ENCODE measurements at places on chromosomes 16 and 17.

DNA sequence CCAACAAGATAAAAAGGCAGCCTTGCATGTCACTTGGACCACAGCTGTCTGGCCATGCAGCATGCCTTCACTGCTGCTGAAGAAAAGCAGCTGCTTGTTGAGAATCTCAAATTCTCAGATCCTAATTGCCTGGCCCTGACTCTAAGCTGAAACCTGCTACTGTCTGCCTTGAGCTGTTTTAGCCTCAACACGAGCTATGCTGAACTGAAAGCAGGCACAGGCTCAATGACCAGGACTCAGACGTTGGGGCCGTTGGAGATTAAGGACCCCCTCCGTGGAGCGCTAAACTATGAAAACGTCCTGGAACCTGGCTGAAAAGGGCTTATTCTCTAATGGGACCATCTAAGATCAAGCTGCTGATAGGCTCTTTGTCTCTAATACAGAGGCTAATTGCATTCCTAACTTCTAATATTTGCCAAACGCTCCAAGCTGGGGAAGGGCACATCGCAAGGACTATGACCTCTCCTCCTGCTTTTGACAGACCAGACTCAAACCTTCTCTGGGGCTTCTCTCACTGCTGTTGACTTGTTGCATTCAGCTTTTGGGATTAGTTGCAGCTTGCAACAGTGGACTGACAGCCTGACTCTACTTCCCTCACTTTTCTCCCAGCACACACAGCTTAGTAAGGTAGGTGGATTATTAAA is 4.6 kb upstream of the PLK1 start:
- DNase-seq: no peak

- no peak for DNase-seq
These were observed 117.2 kb downstream of the XYLT1 start for GRCh38 chr16:17353561-17353960.

DNA sequence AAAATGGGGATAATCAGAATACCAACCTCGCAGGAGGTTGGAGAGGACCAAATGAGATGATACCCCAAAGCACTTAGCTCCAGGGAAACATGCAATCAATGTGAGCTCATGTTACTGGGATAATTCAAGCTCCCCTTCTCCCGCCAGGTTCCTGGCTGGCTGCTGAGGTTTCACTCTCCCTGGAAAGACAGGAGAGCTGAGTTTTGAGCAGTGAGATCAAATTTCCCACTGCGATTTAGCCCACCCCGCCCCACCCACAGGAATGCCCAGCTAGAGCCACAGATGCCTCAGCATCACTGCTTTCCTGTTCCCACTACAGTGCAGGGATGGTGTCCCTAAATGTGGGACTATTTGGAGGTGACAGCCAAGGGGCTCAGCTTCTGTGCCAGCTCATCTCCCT is 56.7 kb downstream of the ZNF423 start:
- no peak for DNase-seq

DNA sequence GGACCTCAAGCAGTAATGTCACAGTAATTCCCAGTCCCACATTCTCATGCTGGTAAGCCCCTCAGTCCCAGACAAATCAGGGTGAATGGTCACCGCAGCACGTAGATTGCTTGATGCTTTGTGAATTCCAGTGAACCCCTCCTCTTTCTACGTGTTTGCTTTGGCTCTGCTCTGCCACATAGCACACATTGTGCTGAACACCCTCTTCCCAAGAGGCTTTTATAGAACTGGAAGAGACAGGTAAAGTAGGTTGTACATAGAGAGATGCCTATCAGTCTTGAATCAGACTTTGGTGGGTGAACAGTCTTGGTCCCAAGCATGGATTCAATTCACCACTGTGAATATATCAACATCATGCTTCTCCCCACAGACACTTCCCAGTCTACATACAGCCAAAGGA is 579 bp upstream of the KRTAP9-6 start:
- no peak for DNase-seq

DNA sequence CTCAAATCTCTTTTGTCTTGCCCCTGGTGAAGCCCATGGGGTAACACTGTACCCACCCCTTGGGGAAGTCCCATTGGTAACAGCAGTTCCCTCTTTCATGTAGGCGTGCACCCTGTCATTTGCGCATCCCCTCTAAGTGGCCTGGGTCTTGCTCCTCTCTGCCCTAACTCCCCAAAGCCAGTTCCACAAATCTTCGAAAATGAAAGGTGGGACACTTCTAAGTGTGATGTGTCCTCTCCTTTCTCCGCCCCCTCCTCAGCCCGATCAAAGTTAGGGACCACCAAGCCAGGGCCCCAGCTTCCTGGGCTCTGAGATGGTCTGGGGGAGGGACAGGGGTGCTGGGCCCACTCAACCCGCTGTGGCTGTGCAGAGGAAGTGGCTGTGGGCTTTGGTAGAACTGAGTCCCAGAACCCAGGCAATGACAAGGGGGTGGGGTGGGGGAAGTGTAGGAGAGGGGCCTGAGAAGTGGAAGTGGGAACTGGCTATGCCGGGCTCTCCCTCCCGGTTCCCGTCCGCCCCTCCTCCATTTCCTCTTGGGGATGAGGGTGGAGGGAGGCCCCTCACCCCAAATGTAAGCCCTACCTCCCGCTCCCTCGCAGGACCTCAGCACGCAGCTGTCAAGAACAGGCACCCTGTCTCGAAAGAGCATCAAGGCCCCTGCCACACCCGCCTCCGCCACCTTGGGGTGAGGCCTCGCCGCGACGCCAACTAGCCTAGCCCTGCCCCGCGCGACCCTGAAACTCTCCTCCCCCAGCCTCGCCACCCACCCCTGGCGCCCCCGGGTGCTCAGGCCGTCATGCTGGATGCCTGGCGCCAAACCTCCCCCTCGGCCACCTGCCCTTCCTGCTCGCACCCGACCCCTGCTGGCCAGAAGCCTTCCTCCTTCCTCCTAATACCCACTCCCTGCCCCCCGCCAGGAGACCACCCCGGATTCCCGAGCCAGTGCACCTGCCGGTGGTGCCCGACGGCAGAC is 8.7 kb downstream of the ABI3 start:
- DNase-seq: no peak

GRCh38 chr16:88333848-88334777 is 48.6 kb upstream of the ZNF469 start:
- DNase-seq: no peak

GRCh38 chr17:76493505-76494167 is 7.6 kb downstream of the RHBDF2 start:
- DNase-seq: no peak

- no peak for DNase-seq
These were observed 3.1 kb upstream of the TNFSF13 start for GRCh38 chr17:7555320-7555948.

GRCh38 chr16:67413978-67414911 is 2.0 kb downstream of the ZDHHC1 start:
- no peak for DNase-seq

DNA sequence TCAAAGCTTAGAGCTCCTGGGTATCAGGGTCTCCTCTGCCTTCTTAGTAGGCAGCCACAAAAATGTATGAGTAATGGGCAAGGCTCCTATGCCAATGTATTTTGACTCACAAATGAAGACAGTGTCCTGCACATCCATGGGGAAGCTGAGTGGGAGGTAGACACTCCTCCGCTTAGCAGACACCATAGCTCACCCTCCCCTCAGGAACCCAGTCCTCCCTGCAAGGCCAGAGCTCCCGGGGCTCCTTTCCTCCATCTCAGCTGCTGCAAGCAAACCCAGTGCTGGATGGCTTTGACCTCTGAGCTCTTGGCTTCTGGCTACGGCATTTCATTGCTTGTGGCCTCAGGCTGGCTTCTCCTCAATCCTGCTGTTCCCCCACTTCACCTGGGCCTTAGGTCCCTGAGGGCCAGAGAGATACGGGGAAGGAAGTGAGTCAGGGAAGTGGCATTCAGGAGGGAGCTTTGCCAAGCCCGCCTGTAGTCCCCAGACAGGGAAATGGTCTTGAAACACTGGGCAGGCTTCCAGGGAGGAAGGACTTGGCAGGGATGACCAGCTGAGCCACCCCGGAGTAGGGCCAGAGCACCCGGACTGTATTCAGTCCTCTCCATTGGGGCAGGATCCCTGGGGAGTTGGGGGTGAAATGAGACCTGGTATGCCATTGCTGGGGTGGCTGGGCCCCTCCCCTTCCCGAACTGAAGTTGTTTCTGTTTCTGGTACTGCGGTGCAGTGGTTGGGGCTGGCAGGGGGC is 4.5 kb downstream of the ABCC3 start:
- DNase-seq: peak; percentile 15

GRCh38 chr17:27980043-27980442 is 62.4 kb upstream of the NLK start:
- no peak for DNase-seq

DNA sequence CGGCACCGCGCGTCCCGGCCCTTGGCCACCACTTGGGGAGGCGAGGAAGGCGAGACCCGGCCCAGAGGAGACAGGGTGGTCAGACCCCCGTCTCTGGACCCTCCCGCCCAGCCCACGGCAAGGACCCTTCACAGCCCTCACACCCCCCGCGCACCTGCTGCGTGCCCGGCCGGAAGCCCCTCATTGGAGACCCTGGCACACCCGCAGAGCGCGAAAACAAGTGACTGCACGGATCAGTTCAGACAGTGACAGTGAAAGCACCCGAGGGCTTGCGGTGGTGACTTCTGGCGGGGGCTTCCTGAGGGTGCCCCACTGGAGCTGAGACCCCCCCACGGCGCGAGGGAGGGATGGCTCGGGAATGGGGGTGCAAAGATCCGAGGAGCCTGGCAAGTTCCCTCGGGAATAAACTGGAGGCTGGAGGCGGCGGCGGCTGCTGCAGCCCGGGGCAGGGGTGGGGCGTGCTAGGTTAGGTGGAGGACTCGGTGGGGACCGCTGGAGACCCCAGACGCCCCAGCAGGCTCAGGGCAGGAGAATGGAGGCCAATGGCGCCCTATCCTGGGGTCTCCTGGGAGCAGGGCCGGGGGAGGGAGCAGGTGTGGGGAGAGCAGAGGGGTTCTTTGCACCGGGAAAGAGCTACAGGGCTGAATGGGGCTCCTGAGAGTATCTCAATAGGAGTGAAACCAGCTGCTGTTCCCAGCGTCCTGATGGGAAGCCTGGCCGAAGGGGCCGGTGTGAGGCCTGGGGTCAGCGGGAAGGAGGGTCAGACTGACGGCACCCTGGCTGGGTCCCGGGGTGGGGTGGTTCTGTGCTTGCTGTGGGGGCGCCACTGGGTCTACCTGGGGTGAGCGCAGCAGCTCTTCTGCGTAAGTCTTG is 824 bp upstream of the FBXL16 start:
- no peak for DNase-seq

GRCh38 chr17:44607836-44608690 is 48.2 kb upstream of the MEIOC start:
- no peak for DNase-seq

GRCh38 chr16:73196670-73197069 is 148.7 kb upstream of the ZFHX3 start:
- no peak for DNase-seq

DNA sequence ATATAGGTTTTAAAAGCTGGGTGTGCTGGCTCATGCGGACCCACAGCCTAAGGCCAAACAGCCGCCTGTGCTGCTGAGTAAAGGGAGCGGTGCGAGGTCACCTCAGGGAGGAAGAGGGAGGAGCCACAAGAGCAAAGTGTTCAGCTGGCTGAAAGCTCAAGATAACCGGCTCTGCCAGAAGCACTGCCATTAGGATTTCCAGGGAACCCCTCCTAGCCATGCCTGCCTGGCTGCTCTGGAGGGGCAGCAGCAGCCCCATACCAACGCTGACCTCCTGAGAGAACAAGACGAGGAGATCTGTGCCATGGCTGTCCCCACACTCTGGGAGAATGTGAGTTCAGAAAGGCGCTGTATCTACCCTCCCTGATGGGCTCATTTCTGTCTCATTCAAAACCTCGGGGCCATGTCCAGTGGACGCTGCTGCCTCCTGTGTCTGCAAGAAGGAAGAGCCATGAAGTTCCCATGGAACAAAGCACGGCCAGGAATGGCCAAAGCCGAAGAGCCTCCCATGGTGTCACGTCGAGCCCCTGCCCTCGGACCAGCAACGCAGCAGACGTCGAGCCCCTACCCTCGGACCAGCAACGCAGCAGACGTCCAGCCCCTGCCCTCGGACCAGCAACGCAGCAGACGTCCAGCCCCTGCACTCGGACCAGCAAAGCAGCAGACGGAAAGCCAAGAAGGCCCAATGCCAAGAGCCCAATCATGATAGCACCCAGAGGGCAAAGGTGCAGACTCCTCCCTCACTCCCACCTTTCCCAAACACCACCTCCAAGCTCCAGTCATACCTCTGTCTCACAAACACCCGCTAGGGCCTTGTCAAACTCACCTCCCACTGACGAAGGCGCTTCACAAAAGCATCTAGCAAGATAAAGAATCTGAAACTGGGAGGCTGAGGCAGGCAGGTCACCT is 107.0 kb downstream of the ANKRD11 start:
- DNase-seq: no peak

GRCh38 chr17:72915625-72916081 is 176.8 kb downstream of the SLC39A11 start:
- DNase-seq: no peak

DNA sequence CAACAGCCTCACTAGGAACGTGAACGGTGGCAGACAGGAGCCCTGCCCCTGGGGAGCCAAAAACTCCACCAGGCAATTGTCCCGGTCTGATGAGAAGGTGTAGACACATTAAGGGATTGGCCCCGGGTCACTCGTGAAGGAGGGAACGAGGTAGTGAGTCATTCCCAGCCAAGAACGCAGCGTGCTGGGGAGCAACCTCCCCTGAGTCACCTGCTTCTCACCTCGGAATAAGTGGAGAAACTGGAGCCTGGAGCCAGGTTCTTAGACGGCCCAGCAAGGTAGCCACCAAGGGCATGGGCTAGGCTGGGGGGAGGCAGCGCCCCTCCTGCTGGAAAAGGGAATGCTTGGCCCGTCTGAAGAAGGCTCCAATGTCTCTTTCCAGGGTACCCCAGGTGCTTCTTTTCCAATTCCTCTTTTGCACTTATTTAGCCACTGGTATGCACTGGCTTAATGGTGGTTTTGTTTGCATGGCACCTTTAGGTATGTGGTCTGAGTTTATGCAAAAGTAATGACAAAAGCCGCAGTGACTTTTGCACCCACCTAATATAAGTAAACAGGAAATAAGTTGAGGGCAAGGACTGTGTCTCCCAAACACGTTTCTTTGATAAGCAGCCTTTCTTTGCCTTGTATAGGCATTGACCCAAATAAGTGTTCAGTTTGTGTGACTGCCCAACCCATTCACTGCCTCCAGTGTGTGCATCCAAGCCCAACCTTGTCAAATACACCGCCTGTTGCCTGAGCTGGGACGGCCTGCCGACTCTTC is 1.8 kb upstream of the HELZ start:
- no peak for DNase-seq

GRCh38 chr17:77420804-77421629 is 280.2 kb downstream of the SEC14L1 start:
- DNase-seq: no peak

GRCh38 chr17:4777969-4778760 is 6.5 kb downstream of the TM4SF5 start:
- DNase-seq: no peak

- no peak for DNase-seq
These were observed 248.5 kb upstream of the RPL38 start for GRCh38 chr17:73954951-73955350.
